ENCODE measurements at places on chromosomes 2 and 18. TPM values are rescaled to one million over a fixed set of nuclear protein-coding genes. Genes with fewer than 3 reads are reported as not detected.

GRCh38 chr2:10400978-10401951, 46.9 kb downstream of the ODC1 start:
- peaks cover 49% of the 10 kb centered on the region for H3K4me1 ChIP-seq
- DNase-seq, result no peak
- peak overlapping the region; percentile 41 for H3K4me3 ChIP-seq
- H3K27ac ChIP-seq, result peak overlapping the region; percentile 93
- no peaks in the 10 kb centered on the region for H3K27me3 ChIP-seq

DNA sequence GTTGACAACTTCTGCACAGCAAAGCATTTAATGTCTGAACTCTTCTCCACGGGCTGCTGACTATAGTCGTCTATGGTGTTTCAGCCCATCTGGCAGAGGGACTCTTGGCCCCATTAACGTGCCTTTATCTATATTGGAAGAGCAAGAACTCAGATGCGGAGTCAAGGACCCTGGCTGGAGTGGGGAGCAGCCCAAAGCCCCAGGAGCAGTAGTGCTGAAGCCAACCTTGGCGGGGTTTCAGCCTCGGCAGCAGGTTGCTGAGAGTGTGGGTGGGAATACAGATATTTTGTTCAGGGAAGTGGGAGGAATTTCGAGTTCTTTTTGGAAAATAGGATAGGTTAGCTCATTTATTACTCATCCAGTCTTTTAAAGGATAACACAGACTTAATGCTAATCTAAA, 34.2 kb downstream of the TMEM17 start:
- no peak overlapping the region for H3K4me3 ChIP-seq
- peaks cover 14% of the 10 kb centered on the region for H3K4me1 ChIP-seq
- no peak overlapping the region for H3K27ac ChIP-seq
- H3K27me3 ChIP-seq, result peaks cover 5% of the 10 kb centered on the region
- H3K36me3 ChIP-seq, result no peaks in the 10 kb centered on the region
- no peak for DNase-seq

Gene DNAJC5G
- not detected for polyA plus RNA-seq

Gene SP140
- polyA plus RNA-seq, result 70.8 TPM

DNA sequence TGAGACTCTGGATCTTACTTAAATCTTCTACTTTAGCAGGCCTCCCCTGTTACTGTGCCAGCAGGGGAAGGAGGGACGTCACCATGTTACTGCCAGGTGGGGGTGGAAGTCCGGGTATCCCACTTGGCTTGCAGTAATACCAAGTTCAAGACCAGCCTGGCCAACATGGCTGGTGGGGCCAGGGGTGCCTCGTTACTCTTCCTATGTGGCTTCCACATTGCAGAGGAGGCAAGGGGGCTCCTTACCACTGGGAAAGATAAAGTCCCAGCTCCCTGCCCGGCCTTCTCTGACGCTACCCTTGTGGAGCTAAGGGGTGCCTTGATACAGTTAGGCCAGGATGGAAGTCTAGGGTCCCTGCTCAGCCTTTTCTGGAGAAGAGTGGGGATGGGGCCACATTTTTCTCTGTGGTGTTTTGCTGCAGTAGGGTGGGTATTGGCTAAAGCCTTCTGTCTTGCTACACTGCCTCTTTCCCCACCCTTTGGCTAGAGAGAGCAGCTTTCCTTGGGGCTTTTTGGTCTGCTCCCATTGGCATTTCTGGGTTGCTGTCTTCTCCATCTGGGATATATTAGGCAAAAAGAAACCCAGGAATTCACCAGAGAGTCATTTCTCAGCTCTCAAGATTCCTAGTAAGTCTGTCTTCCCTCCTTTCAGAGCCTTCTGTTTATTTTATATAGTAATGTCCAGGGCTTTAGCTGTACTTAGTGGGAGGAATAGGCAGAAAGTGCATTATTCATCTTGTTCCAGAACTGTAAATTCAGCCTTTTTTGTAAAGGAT, 21.9 kb downstream of the ELMOD3 start:
- no peaks in the 10 kb centered on the region for H3K27me3 ChIP-seq
- no peaks in the 10 kb centered on the region for H3K4me1 ChIP-seq
- peaks cover 36% of the 10 kb centered on the region for H3K36me3 ChIP-seq
- no peak for DNase-seq
- no peak overlapping the region for H3K27ac ChIP-seq

GRCh38 chr2:227824711-227825110, 11.1 kb downstream of the CCL20 start:
- no peak overlapping the region for H3K4me3 ChIP-seq
- DNase-seq, result no peak
- H3K4me1 ChIP-seq, result no peaks in the 10 kb centered on the region
- no peaks in the 10 kb centered on the region for H3K36me3 ChIP-seq
- peaks cover 37% of the 10 kb centered on the region for H3K27me3 ChIP-seq

Gene FSHR
- not detected for polyA plus RNA-seq
